ENCODE measurements at places on chromosomes 12 and 14. TPM values are rescaled to one million over a fixed set of nuclear protein-coding genes. Genes with fewer than 3 reads are reported as not detected.

The TAS2R8 gene
- not detected for total RNA-seq

The GPX2 gene
- 21.2 TPM for total RNA-seq

The ADCY6 gene
- total RNA-seq: 18.2 TPM

The RPL10L gene
- total RNA-seq: not detected

The TMEM132D gene
- total RNA-seq: not detected

The HSP90AA1 gene
- total RNA-seq: 628 TPM

The LALBA gene
- not detected for total RNA-seq

The MDM1 gene
- total RNA-seq: 2.6 TPM

The BATF gene
- total RNA-seq: 2.1 TPM

The DNAI7 gene
- not detected for total RNA-seq

The AGAP2 gene
- total RNA-seq: 0.14 TPM

The CD27 gene
- total RNA-seq: not detected

The MYF6 gene
- total RNA-seq: not detected

The NOVA1 gene
- not detected for total RNA-seq
